Kidney (tissue), 22 donors: ENCODE measurements at places on chromosomes 2 and 18. TPM values are rescaled to one million over a fixed set of nuclear protein-coding genes. Genes with fewer than 3 reads are reported as not detected.

Gene NMUR1
- polyA plus RNA-seq: 1.3 TPM

Gene BMP10
- not detected for polyA plus RNA-seq

Gene CYB5A
- 1,143 TPM for polyA plus RNA-seq

Gene ERFE
- polyA plus RNA-seq: 1.6 TPM

Gene L3MBTL4
- 3.9 TPM for polyA plus RNA-seq
